ENCODE measurements at places on chromosomes 6 and 20.
A peak's percentile ranks its signal among the peaks of the same experiment; 100 is the strongest.

- no peak for DNase-seq
Measured at GRCh38 chr20:5413394-5413793, 96.6 kb upstream of the PROKR2 start.

DNA sequence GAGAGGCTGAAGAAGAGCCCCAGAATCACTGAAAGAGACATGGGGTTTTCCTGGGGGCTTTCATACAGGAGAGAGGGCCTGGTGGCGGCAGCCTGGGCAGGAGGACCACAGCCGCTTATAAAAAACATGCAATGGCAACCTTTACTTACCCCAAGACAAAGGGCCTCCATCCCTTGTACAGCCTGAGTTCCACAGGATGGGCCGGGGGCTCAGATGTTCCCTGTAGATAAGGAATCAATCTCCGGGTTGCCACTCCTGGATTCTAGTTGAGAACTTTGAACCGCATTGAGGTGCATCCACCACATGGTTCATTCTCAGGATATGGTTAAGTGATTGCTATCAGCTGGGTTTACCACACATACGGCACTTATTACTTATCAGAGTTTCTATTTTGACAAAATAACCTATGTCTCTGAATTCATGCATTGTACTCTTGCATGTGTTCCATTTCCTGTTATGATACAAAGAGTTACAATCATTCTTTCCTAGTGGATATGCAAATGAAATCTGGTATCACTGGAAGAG lies 677.6 kb downstream of the KIF16B start:
- no peak for DNase-seq

DNA sequence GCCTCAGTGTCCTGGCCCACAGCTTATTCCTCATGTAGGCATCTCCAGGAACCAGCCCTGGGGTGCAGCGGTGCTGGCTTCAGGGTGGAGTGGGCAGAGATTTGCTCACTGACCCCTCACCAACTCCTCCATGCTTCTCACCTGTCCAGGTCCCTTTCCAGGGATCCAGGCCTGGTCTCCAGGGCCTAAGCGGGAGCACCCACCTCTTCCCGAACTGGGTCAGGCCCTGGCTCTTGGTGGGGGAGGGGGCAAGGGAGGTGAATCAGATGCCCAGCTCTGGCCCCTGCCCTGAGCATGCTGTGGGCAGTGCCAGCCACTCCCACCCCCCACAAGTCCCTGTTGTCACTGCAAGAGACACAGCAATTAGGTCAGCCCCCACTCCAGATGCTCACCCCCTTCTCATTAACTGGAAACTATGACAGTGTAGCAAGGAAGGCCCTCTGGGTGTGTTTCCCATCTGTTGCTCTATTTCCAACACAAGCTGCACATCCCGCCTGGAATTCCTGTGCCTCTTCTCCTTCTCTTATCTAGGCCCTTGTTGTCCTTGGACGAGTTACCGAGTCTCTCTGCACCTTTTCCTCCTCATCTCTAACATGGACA lies 37.0 kb downstream of the MDFI start:
- no peak for DNase-seq

GRCh38 chr20:62618611-62619529 lies 23.4 kb upstream of the SLCO4A1 start:
- DNase-seq, result peak; percentile 14

DNA sequence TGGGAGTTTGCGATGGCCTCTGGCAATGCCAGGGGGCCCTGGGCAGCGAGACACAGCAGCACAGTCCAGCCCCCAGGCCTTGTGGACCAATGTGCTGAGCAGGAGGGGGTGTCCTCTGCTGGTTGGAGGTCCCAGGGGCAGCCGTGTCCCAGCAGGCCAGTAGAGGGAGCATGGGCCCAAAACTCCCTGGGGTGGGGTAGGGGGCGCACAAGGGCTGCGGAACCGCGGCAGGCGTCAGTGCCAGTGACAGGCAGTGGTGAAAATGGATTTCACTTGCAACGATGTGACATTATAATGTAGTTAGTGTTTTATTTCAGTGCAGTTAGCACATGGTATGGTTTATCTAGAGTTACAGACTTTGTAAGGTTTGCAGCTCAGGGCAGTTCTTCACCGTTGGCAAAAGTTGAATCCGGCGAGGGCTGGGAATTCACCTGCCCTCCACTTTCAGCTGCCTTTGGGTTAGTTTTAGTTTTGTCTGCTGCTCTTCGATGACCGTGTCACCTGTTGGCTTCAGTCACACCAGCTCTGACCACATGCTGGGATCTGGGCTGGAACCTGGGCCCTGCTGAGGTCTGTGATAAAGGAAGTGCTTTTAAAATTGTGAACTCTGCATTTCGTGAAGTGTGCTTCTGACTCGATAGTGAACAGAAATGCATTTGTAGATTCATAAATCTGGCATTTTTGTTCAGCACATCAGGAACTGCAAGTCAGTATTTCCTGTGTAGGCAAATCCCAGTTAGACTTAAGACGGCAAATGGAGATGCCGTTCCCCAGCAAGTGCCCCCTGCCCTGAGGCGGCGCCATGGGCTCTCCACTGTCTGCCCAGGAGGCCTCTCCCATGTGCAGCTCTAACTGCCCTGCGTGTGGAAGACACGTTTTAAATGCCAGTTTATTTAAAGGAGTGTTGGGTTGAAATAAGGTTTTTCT lies 46.8 kb downstream of the PYGB start:
- DNase-seq, result peak; percentile 20

- DNase-seq, result no peak
Measured at GRCh38 chr20:8524101-8525016, 392.3 kb downstream of the PLCB1 start.

GRCh38 chr6:160259143-160259425 lies 463 bp upstream of the SLC22A2 start:
- no peak for DNase-seq

- no peak for DNase-seq
Measured at GRCh38 chr20:23302386-23302785, 48.2 kb upstream of the NXT1 start.

DNA sequence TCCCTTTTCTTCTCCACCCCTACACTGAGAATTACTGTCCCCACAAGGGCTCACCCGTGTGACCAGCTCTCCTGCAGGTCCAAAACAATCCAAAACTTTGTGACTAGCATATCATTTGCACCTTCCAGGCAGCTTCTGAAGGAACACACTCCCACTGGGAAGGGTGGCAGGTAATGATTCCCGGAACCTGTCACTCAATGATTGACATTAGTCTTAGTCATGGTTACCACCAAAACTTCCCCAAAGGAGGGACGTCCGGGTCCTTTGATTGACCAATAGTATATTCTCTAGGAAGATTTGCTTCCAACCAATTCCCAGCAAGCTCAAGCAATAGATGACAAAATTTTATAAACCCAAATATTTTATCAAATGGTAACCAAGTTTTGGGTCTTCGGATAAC lies 127.7 kb upstream of the MYLIP start:
- no peak for DNase-seq

DNA sequence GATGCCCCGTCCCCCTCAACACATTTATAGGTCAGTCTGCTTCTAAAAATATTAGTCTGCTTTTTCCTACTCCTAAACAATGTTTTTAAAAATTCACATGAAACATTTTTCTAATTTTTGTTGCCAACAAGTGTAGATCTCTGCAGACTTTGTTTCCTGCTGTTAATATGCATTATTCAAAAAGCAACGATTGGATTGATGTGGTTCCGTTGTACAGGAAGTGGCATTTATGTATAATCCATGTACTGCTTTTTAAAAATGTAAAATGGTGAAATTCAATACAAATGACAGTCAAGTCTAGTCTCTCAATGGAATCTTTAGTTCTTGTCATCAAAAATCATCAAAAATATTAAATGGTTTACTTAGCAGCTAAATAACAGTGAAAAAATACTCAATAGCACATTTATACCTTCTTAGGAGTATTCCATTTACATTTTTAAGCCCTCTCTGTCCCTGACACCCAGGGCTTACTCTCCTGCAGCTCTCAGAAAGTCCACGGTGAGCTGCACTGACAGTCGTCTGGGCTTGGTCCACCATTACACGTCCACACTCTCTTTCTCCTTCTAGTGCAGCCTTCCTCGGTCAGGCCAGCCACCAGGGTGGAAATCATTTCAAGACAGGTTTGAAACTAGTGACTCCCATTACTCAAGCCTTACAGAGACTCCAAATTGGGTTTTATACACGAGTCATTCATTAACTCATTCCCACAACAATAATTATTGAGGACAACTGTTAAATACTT lies 211.5 kb downstream of the TMEM200A start:
- DNase-seq, result no peak

DNA sequence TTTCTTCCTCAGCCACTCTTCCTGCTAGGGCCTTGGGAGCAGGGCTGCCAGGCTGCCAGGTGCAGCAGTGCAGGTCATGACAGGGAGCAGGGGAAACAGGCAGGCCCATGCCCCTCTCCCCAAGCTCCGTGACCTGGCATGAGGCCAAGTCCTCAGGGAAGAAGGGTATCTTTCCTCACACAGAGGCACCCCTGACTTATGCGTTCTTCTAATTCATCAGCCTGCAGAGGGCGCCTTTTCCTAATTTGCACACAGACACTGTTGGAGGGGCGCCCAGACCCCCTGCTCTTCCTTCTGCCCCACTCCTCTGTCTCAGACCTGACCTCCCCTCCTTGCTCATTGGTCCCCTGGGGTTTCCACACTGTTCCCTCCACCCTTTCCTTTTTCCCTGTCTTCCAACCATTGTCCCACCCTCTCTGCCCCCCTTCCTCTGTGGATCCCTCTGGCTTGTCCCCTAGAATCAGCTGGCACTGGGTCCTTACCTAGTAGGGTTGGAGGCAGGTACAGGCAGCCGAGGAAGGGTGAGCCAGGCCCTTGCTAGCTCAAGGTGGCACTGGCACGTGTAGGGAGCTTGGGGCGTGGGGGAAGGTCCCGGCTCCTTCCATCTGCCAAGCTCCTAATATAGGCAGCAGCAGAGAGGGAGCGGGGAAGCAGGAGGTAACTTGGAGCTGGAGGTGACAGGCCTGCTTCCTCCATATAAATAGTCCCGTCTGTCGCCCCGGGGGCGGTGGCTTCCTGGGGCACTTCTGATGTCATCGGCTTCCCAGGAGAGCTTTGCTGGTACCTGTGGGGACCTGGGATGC lies 154.9 kb upstream of the MLN start:
- no peak for DNase-seq

DNA sequence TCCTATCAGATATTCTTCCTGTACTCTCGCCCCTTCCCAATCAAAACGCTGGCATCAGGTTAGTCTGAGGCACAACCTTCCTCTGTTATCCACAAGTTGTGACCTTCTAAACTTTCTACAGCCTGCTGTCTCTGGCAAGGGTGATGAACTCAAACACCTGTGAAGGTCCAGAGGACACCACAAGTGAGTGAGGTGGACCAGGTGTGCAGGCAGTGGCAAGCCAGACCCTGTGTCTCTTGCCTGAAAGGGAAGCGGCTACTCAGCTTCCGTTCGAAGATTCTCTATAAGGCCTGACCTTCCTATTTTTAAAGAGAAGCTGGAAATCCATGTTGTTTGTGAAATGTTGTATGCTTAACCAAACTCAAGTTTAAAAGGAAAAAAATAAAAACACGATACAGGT lies 36.8 kb downstream of the GCM1 start:
- no peak for DNase-seq

DNA sequence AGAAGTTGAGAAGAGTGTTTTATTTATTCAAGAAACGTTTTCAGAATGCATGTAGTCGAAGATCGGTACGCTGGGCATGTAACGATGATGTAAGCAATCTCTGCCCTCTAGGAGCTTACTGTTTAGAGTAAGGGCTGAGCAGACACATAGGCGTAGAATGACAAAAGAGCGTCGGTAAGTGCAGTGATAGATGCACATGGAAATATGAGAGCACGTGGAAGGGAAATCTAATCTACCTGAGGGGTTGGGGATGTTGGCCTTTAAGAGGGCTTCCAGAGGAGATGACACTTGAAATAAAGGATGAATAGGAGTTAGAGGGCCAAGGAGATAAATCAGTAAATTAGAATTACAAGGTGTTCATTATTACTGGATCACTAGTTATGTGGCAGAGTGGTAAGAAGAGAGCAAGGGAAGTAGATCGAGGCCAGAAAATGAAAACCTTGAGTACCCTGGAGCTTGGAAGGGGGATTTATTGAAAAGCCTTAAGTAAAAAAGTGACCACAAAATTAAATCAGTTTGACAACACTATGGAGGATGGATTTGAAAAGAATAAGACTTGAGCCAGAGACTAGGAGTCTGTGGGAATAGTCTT lies 782 bp downstream of the TRMT11 start:
- DNase-seq, result no peak

DNA sequence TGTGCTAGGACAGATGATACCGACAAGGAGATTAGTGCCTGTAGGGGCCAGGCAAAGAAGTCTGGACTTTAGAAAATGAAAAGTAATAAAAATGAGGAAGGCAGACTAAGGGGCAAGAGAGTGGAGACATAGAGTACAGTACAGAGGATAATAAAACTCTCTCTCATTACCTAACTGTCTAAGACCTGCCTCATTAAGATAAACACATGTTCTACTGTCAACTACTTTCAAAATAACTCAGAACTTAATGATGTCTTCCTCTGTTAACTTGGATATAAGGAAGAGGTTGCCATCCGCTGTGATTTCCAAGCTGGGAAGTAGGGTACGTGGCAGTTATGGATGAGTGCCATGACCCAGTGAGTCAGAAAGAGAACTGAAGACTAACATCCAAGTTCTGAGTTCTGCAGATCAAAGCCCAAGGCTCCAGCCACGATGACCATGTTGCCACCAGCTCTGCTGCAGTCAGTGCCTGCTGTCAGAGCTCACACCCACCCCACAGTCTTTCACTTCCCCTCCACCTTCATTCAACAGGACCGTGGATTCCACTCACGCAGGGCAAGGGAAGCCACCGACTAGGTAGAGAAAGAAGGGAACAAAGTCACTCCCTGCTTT lies 81.8 kb downstream of the KIF16B start:
- no peak for DNase-seq

DNA sequence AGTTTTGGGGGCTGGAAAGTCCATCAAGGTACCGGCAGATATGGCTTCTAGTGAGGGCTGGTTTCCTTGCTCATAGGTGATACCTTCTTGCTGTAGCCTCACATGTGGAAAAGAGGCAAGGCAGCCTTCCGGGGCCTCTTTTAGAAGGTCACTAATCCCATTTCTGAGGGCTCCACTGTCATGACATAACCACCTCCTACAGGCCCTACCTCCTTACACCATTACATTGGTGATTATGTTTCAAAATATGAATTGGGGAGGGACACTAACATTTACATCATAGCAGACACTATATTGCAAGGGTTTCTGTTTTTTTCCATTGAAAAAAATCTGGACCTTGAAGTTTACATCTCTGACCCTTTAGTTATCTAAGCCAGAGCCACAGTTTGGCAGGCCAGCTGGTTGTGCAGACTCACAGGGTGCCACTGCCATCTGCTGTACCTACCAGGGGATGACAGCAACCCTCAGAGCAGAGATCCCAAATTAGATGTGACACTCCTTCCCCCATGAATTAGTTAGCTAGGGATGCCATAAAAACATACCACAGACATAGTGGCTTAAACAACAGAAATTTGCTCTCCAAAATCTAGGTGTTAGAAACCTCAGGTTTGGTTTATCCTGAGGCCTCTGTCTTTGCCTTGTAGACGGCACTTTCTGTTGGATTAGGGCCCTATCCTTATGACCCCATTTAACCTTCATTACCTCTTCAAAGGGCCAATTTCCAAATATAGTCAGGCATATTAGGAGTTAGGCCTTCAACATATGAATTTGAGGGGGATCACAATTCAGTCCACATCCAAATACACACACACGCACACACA lies 166.4 kb upstream of the RNF217 start:
- DNase-seq, result no peak

Data from stimulated activated CD8-positive, alpha-beta memory T cell treated with anti-CD3 and anti-CD28 coated beads, Interleukin-2, amount 100 ng/mL, for 1 hour (primary cell).